Hematopoietic multipotent progenitor cell treated with erythropoietin and hydrocortisone succinate and interleukin-3 and kit ligand, for 6 days (in vitro differentiated cells): ENCODE measurements at places on chromosomes 3 and 15.

DNA sequence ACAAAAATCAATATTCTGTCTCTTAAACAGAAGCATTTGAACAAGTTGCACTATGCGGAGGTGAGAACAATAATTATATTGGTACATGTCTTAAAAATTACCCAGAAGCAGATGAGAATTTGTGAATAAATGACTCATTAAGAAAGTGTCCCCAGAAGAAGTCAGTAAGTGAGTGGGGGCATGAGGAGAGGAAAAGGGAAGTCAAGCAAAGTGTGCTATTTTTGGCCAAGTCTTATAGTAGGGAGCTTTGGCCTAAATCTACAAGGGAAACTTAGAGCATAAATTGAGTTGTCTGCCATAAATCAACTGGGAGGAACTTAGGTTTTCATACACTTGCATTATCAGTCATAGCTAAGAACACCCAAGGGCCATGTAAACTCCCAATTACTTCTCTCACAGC lies 86.9 kb upstream of the SATB1 start:
- DNase-seq, result peak; percentile 35

DNA sequence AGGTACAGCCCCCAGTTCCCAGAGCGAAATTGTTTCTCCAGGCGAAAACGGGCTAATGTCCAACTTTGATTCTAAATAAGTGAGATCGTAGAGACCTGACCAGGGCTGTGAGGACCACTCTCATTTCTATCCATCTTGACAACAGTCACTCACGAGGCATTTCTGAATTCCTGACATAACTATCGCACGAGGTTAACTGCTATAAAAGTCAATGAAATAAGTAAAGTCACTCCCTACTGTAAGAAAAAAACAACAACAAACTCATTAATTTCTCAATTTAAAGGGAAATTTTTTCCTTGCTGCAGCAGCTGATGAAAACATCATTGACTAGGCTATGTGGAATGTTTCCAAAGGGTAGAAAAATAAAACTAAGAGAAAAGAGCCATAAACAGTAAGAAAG lies 69.1 kb downstream of the GREM1 start:
- DNase-seq, result no peak

DNA sequence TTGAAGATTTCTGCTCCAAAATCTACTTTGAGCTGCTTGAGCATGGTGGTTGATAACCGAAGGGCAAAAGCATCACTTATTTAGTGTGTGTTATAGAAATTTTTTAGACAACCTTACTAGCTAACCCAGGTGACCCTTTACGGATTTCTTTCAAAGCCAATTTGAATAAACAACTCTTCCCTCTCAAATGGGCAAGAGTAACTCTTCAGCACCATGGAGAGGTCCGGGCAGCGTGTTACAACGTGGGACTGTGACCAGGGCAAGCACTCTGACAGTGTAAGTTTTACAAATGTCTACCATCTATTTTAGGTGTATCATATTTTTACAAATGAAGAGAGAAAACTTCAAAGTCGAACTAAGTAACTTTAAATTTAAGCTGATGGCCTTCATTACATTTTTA lies 471.8 kb downstream of the MFSD1 start:
- peak; percentile 74 for DNase-seq

GRCh38 chr3:190562866-190563510 lies 49.1 kb downstream of the IL1RAP start:
- DNase-seq, result no peak

DNA sequence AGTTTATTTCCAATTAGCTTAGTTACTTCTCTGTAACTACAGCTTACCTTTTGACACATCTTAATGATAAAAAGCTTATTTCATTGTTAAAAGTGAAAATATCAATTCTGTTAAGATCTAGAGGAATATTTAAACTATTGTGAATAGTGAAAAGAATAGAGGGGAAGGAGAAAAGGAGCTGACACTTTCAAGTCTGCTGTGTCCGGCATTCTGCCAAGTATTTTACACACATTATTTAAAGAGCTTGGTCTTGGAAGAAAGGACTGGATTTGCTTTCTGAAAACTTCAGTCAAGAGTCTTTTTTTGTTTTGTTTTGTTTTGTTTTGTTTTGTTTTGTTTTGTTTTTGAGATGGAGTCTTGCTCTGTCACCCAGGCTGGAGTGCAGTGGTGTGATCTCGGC lies 34.8 kb downstream of the CCDC80 start:
- no peak for DNase-seq

DNA sequence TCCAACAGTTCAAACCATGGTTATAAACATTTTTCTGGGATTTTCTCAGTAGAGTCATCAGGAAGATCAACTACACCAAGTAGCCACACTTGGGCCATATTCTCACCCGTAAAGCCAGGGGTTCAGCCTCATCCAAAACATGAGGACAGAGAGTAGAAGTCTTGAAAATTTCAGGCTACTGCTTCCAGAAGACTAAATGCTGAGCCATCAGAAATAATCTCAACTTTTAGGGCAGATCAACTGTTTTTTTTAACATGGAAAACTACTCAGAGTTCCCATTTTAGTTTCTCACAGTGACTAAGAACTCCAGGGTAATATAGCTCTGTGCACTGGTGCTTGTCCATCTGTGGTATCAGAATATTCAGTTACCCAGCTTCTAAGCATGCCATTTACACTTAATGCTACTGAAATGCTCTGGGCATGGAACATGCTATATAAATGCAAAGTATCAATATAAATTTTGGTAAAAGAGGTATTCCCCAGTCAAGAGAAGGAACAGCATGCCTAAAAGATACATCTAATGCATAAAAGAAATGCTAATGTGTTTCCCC lies 300.1 kb upstream of the LRRN1 start:
- DNase-seq, result no peak

- no peak for DNase-seq
These were observed 80.9 kb upstream of the SOX2 start for GRCh38 chr3:181630853-181631252.

DNA sequence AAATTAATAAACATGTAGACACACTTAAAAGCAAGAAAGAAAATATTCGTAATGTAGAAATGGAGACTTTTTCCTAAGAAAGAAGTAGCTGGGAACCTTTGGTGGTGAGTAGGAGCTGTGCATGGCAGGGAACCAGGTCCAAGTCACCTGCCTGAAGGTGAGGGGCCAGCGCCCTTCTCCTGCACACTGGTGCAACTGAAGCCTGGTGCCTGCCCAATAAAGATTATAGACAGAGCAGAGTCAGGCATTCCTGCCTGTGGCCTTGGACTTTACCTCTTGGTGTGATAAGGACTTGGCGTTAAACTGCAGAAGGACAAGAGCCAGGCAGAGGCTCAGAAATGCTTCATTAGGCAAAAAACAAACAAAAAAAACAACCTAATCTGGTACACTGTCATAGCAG lies 14.2 kb downstream of the CFAP91 start:
- DNase-seq, result no peak

DNA sequence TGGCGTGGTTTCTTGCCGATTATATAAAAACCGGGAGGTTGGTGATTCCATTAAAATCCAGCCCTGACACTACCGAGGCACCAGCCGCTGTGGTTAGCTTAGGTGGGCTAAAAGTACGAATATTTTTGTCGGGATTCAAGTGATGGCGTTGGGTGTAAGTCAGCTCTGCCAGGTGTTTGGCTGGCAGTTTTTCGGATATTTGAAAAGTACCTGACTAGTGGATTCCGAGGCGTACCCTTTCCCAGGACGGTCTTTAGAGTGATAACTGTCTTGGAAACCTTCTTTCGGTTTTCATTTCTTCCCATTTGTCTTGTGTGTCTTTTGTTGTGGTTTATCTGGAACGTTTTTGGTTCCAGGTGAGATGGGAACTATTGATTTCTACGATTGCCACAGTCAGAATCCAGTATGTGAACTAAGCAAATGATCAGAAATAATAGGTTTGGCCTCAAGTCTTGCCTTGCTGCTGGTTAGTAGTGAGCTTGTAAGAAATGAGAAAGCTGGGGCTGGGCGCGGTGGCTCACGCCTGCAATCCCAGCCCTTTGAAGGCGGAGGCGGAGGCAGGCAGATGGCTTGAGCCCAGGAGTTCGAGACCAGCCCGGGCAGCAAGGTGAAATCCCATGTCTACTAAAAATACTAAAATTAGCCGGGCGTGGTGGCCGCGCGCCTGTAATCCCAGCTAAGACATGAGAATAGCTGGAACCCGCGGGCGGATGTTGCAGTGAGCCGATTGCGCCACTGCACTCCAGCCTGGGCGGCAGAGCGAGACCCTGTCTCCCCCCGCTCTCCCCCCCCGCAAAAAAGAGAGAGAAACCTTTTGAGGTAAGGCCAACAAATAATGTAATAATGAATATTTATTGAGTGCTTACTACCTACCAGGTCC lies 1.4 kb downstream of the FYTTD1 start:
- peak; percentile 49 for DNase-seq

GRCh38 chr3:161372321-161373260 lies 1.3 kb upstream of the SPTSSB start:
- DNase-seq, result peak; percentile 14

DNA sequence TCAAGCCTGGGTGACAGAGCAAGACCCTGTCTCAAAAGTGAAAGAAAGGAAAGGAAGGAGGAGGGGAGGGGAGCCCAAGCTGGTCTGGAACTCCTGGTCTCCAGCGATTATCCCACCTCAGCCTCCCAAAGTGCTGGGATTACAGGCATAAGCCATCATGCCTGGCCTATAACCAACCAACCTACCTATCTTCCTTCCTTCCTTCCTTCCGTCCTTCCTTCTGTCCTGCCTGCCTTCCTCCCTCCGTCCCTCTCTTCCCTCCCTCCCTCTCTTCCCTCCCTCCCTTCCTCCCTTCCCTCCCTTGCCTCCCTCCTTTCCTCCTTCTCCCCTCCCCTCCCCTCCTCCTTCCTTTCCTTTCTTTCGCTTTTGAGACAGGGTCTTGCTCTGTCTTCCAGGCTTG lies 56.7 kb upstream of the HACD2 start:
- no peak for DNase-seq

GRCh38 chr15:64635499-64636495 lies 139.6 kb downstream of the RBPMS2 start:
- peak; percentile 92 for DNase-seq

- no peak for DNase-seq
These were observed 20.2 kb upstream of the IMPG2 start for GRCh38 chr3:101340591-101340990.

- DNase-seq, result no peak
These were observed 41.4 kb downstream of the IRAK2 start for GRCh38 chr3:10206166-10206511.

DNA sequence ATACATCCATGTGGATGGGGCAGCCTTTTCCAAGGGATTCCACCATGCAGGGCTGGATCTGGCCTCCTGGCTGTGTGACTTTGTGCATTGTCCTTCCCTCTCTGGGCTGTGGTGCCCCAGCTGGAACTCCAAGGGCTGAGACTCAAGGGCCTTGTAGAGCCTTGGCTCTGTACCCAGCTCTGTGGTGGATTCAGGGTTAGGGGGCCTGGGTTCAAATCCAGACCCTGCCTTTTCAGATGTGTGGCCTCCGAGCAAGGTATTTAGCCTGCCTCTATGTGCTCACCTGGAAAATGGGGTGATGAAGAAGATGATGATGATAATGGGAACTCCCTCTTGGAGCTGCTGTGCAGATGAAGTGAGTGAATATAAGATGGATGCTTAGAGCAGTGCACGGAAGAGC lies 161.9 kb downstream of the WNT7A start:
- no peak for DNase-seq

DNA sequence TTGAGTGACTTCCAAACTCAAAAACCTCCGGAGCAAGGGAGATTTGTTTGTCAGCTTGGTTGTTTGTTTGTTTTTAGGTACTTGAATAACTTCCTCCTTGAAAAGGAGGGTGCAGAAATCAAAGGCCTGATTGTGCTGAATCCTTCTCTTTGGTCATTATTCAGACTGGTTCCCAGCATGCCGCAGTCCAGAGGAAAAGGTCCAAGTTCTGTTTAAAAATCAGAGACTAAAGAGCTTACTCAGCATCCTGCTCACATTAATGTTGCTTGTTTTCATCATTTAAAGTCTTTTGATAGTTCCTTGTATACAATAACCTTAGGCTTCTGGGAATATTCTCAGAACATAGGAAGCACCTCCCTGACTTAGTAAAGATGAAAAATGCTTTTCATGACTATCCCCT lies 982 bp upstream of the SCG3 start:
- DNase-seq, result no peak
